Thyroid gland (tissue), 4 donors: ENCODE measurements at places on chromosomes 2 and 18. TPM values are rescaled to one million over a fixed set of nuclear protein-coding genes. Genes with fewer than 3 reads are reported as not detected.

- peak; percentile 28 for DNase-seq
Measured at GRCh38 chr18:51537487-51537886, 340.0 kb upstream of the MEX3C start.

DNA sequence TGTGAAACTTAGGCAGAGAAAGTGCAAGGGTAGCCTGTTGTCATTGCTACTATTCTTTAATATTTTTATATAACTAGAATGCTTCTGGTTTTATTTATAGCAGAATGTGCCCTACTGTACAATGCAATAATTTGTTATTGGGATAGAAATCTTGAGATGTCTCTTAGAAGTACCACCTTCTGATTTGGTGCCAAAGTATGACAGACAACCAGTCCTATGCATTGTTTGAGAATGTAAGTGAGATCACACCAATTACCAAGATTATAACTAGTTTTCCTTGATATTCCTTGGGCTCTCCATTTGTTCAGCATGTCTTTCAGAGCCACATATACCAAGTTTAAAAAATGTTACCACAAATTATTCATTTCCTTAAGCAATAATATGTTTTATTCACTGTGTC lies 399.7 kb downstream of the CPS1 start:
- no peak for DNase-seq

DNA sequence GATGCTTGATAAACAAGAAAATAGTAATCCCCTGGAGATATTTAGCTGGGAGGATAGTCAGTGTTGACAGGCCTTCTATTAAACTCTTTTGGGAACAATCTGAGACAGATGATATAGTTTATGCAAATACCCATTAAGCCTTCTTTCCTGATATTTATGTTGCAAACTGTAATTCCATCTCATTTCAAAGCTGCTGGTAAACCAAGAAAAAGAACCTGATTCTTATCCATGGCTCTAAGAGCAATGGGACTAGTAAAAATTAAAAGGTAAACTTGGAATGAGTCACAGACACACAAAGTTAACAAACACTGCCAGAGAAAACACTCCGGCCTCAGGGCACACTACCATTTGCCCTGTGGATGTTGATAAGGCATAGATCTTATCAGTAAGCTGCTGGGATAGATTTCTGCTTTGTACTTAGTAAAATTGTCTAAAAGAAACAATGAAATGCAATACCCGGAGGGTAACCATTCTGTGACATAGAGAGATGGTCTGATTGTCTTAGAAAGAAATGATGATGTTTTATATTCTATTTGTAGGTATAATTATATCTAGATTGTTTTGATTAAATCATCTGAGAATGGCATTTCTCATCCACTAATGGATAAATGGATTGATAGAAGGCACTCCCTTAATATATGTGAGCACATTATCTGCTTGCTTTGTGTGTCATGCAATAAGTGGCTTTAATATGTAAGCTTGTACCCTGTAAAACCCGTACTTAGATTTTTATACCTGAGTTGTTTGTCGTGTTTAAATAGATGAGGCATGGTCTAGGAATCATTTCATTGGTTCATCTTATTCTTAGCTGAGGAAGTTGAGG lies 13.2 kb downstream of the GALR1 start:
- no peak for DNase-seq

DNA sequence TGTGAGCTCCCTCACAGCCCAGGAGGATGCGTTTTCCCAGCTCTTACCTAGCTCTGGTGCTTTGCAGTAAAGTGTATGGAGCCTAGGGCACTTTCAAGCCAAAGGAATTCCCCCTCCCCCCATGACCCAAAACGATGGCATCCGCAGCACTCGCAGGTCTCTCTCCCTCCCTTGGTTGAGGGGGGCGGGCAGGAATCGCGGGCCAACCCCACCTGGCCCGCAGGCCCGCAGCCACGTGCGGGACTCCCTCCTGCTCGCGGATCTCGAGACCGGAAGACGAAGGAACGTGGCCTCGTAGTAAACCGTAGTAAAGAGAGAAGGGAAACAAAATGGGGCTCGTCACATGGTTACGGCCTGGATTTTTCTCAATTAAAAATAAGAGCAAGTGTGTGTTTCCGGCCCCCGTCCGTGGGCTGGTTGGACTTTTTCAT lies 8.5 kb downstream of the IRS1 start:
- DNase-seq = no peak

- DNase-seq = no peak
Measured at GRCh38 chr2:47656715-47657600, 126.0 kb upstream of the MSH6 start.

GRCh38 chr2:46909771-46910419 lies 5.7 kb downstream of the MCFD2 start:
- peak; percentile 8 for DNase-seq

GRCh38 chr18:41466436-41467160 lies 488.4 kb upstream of the PIK3C3 start:
- no peak for DNase-seq

DNA sequence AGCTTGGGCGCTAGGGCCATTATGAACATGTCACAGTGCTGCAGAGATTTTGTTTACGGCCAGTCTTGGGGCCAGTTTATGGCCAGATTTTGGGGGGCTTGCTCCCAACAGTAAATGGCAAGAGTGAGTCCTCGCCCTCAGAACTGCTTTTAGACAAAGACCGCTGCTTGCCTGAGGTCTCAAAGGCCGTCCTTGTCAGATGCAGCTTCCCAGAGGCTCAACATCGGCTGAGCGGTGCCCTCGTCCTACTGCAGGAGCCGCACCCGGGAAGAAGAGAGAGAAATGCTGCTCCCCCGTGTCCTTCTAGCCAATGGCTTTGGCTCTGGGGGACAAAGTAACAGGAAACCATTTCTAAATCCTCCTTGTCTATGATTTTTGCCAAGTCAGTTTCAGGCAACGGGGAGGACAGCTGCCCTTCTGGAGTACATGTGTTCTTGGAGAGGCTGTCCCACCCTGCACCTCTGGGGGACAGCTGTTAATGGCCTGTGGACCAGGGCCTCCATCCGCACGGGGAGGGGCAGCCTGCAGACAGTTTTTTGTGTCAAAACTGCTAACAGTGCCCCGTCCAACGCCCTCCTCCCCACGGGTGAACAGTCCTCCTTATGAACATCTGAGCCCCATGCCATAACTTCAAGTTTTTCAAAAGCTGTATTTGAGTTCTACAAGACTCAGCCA lies 66.1 kb downstream of the C18orf63 start:
- DNase-seq = no peak

- no peak for DNase-seq
Measured at GRCh38 chr2:78127424-78127823, 605.2 kb upstream of the LRRTM4 start.

- no peak for DNase-seq
Measured at GRCh38 chr2:4964579-4964978, 727.6 kb upstream of the SOX11 start.

GRCh38 chr2:43032213-43033015 lies 194.0 kb downstream of the ZFP36L2 start:
- peak; percentile 35 for DNase-seq

DNA sequence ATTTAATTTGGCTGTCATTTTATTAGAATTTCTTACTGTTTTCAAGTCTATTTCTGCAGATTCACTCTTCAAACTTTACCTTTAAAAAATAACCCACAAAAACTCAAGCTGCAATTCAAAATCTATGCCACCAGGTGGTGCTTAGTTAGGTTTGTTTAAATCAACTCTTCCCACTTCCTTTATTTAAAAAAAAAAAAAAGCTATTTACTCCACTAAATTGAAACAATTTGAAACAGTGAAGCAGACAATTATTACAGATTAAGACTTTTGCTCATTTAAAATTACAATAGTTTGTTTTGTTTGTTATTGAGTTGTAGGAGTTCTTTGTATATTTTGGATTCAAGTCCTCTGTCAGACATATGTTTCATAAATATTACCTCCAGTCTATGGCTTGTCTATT lies 300.0 kb downstream of the PDE11A start:
- no peak for DNase-seq

DNA sequence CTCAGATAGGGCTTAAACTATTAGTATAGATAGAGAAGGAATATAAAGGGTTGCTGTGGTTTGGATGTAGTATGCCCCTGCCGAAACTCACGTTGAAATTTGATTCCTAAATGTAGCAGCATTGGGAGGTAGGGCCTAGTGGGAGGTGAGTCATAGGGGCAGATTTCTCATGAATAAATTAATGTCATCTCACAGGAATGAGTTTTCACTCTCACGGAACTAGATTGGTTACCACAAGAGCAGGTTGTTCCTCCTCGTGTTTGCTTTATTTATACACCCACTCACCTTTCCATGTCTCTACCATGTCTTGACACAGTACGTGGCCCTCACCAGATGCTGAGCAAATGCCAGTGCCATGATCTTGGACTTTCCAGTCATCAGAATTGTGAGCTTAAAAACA lies 218.2 kb downstream of the RBM43 start:
- no peak for DNase-seq

GRCh38 chr18:49141491-49141890 lies 190.7 kb upstream of the SMAD7 start:
- DNase-seq = no peak

GRCh38 chr2:1701556-1702185 lies 42.6 kb downstream of the PXDN start:
- DNase-seq = peak; percentile 50

DNA sequence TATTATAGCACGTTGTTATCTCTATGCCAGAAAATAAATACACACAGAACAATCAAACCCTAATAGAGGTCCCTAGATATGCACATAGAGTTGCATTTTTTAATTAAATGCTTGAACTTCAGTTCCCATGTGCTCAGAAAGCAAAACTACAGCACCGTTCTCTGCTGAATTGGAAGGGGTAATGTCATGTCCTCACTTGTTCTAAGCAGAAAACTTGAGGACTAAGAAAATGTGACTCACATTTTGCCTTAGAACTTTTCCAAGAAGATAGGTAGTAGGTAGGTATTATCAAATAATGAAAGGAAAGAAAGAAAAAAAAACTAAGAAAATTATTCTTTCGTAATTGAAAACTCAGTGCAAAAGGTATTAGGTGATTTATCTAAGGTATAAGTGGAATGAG lies 607.3 kb downstream of the ERBB4 start:
- no peak for DNase-seq

GRCh38 chr2:58651930-58652329 lies 410.8 kb upstream of the FANCL start:
- DNase-seq = no peak

GRCh38 chr2:60079562-60079961 lies 473.9 kb downstream of the BCL11A start:
- no peak for DNase-seq

- no peak for DNase-seq
Measured at GRCh38 chr18:8252371-8252770, 356.9 kb upstream of the RAB12 start.

GRCh38 chr2:240362216-240362755 lies 73.2 kb upstream of the GPC1 start:
- DNase-seq = no peak

GRCh38 chr2:173855661-173856060 lies 109.5 kb downstream of the SP3 start:
- no peak for DNase-seq

DNA sequence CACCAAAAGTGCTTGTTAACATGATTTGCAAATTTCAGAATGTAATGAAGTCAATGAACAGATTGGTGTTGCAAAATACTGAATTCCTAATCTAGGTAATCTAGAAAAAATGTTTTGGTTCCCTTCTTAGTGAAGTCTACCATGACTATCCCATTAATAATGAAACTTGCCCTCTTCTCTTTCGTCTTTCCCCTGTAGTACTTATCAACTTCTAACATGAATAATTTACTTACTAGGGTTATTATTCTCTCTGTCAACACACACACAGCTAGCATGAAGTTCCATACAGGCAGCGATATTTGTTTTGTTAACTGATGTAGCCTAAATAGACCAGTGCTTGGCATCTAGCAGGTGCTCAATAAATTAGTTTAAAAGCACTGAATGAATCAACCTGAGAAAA lies 160.2 kb downstream of the NCK2 start:
- no peak for DNase-seq

DNA sequence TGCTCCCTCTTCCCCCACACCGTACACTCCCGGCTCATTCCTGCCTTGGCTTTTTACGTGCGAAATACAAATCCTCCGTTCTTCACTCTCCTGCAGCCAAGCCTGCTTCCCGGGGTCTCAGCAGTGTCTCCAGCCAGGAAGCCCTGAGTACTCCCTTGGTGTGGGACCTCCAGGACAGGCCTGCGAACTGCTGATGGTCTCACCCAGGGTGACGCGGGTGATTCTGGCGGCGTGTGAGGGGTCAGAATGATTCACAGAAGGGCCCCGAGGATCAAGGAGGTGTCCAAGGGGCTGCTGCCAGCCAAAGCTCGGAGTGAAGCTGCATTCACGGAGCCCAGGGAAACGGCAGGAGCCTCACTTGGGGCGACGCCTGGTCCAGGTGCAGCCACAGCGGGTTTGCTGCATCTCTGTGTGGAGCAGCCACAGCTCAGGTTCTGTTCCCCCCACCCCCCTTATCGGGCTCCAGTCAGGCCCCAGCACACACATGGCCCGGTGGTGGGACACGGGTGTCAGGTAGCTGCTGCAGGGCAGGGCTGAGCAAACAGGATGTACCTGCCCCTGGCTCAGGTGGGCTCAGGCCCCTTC lies 337.7 kb upstream of the MYT1L start:
- no peak for DNase-seq

GRCh38 chr2:204665207-204665606 lies 119.9 kb downstream of the PARD3B start:
- no peak for DNase-seq

DNA sequence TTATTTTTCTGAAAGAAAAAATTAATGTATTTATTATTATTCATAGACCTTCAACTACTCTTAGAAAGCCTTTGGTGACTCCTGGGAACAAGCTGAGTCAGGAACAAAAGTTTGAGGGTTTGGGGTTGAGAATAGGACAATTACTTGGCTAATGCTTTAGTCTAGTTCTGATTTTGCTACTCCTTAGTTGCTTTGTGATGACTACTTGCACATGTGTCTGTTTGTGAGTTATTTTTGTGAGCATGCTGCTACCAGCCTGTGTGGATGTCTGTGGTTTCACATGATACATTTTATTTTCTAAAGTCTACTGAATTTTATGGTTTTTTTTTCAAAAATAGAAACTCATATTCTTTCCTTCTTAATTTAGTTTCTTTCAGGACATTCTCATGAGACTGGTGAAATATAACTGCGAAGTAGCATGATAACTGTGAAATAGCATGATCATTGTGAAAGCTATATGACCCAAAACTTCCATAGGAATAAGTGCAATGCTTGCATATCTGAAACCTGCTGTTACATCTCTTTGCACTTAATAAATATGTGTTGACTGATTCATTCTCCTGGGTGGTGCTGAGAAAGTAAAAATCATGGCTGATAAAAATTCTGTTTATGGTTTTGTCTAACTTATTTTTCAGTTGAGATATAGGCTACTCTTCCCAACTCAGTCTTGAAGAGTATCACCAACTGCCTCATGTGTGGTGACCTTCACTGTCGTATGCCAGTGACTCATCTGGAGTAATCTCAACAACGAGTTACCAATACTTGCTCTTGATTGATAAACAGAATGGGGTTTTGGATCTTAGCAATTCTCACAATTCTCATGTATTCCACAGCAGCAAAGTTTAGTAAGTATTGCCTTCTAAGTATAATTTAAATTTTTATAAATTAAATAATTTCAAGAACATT lies 17.9 kb upstream of the IL18R1 start:
- no peak for DNase-seq

The CCDC121 gene
- 7.8 TPM for total RNA-seq

The MIB1 gene
- 35.8 TPM for total RNA-seq

The SULT1C2 gene
- total RNA-seq = 18.8 TPM

The LRATD1 gene
- total RNA-seq = 9.2 TPM

The ARHGAP15 gene
- 10.8 TPM for total RNA-seq

The ITPRID2 gene
- total RNA-seq = 103 TPM

The PLGLB1 gene
- total RNA-seq = 2.3 TPM

The RPRM gene
- total RNA-seq = not detected

The CLEC4F gene
- total RNA-seq = 1.4 TPM

The GAREM1 gene
- total RNA-seq = 5.2 TPM

The RBFA gene
- 36.5 TPM for total RNA-seq

The NTSR2 gene
- not detected for total RNA-seq
